Fibroblast of pulmonary artery (primary cell): ENCODE measurements at places on chromosomes 2 and 18.

DNA sequence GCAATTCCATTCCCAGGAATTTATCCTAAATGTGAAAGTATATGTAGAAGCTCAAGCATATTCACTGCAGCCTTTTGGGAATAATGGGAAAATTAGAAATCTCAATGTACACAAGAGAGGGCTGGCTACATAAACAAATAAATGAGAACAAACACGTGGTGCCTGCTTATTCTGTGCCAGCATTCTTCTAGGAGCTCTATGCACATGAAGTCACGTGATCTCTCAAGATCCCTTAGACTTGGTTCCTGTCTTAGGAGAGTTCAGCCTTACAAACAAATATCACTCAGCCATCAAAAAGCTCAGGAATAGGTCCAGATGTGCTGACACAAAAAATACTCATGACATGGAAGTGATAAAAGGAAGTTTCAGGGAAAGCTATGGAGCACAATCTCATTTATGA, 92.9 kb upstream of the SP3 start:
- no peak for DNase-seq

GRCh38 chr2:210617732-210618330, 61.4 kb downstream of the CPS1 start:
- peak; percentile 68 for DNase-seq

DNA sequence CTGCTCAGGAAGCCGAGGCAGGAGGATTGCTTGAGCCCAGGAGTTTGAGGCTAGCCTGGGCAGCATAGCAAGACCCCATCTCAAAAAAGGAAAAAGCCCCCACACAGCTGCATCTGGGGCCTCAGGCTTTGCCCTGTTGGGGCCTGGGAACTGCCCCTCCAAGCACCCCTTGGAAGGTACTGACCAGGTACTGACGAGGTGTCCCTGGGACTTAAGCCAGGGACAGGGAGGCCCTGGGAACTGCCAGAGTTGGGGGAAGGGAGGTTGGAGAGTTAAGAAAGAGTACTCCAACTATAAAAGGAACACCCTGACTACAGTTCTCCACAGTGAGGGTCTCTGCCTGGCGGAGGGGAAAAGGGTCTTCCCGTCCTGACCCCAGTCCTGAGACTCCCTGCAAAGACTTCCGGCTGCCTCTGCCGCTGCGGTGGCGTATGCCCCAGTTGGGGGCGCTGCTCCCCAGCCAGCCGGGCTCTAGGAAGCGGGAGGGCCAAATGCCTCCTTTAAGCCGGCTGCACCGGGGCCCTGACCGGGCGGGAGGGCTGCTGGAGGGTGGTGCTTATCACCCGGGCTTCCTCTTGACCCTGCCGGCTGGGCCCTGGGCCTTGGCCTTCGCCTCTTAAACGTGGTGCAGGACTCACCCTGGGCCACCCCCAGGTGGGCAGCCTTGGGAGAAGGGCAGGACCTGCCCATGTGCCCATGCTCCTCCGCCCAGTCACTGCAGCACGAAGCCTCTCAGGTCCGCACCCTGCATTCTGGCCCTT, 12.8 kb downstream of the SLC30A3 start:
- DNase-seq = peak; percentile 50

DNA sequence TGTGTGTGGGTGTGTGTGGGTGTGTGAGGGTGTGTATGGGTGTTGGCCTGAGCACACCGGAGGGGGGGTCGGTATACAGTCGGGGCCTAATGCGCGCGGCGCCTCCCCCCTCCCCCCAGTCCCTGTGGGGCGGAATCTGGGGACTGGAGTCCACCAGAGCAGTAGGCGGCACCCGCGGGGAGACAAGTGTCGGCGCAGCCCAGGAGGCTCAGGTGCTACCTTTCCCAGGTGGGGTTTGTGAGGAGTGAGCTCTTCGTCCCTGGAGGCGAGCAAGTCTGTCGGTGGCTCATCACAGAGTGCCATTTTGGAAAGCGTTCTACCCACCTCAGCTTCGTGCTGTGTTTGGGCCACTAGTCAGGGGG, 2896.1 kb upstream of the TEKT4 start:
- no peak for DNase-seq
